ENCODE measurements at places on chromosomes 11 and 22. TPM values are rescaled to one million over a fixed set of nuclear protein-coding genes. Genes with fewer than 3 reads are reported as not detected.

The SLC43A3 gene
- polyA plus RNA-seq: 21.2 TPM

The DNAJB7 gene
- polyA plus RNA-seq: not detected

The MYO7A gene
- polyA plus RNA-seq: 4.8 TPM

The SYNGR1 gene
- 13.1 TPM for polyA plus RNA-seq

The GP1BB gene
- not detected for polyA plus RNA-seq

The SCGB1C1 gene
- not detected for polyA plus RNA-seq

The CYTH4 gene
- 2.6 TPM for polyA plus RNA-seq

All from ovary (tissue), 10 donors.